ENCODE measurements at places on chromosomes 2 and 18.

GRCh38 chr2:3399381-3399780 is 19.9 kb downstream of the TRAPPC12 start:
- DNase-seq: no peak

DNA sequence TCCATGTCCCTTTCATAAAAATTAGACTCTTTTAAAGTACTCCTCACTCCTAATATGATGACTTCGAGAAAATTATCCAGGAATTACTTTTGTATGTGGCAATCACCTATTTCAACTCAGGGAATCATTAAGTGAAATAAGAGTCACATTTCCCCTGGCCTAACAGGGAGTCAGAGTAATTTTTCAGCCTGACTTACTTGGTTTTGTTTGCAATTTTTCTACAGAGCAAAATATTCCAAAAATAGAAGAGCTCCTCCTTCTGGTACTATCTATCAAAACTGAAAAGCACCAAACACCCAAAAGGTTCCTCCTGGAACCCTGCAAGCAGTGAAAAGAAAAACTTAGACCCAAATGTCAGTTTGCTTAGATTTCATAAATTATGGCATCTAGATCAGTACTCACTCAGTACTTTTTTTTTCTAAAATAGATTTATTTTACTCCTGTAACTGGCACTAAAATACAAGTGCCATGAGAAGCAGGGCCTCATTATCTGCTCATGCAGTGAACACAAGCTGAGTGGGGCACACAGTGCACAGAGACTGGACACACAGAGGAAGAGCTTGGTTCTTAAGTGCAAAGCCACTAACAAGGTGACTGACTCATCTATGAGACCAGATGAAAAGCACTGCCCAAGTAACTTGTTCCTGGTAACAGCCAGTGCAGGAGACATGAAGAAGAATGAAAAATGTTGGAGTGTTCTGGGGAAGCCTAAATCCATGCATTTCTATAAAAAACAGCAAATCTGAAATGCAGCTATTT is 28.7 kb downstream of the ACAA2 start:
- DNase-seq: no peak

DNA sequence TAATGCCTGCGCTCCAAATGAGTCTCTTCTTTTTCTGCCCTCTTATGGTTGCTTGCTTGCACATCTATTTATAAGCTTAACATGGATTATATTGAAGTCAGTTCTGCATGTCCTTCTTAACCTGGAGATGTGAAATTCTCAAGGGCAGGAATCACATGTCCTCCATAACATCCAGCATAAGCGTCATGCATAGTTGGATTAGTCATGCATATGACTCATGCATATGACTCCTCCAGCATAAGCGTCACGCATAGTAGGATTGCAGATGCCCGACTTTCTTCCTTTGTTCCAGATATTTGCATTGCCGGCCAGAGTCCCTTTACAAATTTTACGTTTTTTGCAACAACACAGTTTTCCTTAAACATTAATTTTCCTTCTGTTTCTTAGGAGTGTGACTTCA is 308.6 kb downstream of the TGIF1 start:
- no peak for DNase-seq

GRCh38 chr18:39326772-39327171 is 1761.2 kb upstream of the CELF4 start:
- DNase-seq: no peak

DNA sequence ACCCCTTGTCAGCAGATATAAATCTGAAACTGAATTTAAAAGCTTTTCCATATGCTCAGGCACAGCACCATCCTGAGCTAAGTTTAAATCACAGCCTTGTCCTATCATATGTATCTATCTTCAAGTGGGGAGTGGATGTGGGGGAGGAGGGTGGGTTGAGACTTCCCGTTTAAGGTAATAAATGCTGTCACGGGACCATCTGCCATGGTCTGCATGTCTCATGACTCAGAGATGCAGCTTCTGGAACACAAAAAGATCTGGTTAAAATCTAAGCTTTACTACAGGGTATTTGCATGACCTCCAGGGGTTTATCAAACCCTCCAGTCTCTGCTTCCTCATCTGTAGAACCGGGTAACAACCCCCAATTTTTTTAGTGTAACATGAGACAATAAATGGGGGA is 377.7 kb upstream of the ST6GAL2 start:
- DNase-seq: no peak

- no peak for DNase-seq
Measured at GRCh38 chr18:55356815-55357214, 231.2 kb downstream of the TCF4 start.

Data from T follicular helper cell (primary cell).